Esophagus squamous epithelium (tissue), 5 donors: ENCODE measurements at places on chromosomes 2 and 18. TPM values are rescaled to one million over a fixed set of nuclear protein-coding genes. Genes with fewer than 3 reads are reported as not detected.

HRH4 gene
- not detected for total RNA-seq

MC2R gene
- total RNA-seq = not detected

- no peak for DNase-seq
- H3K27me3 ChIP-seq = peaks cover 77% of the 10 kb centered on the region
- no peaks in the 10 kb centered on the region for H3K36me3 ChIP-seq
- H3K27ac ChIP-seq = no peak overlapping the region
- peaks cover 9% of the 10 kb centered on the region for H3K4me1 ChIP-seq
These were observed 102.8 kb upstream of the CTDP1 start for GRCh38 chr18:79576686-79577351.

GRCh38 chr18:23494992-23495391 lies 8.3 kb upstream of the RMC1 start:
- peaks cover 29% of the 10 kb centered on the region for H3K4me1 ChIP-seq
- no peak for DNase-seq
- H3K27ac ChIP-seq = no peak overlapping the region
- H3K36me3 ChIP-seq = no peaks in the 10 kb centered on the region
- H3K4me3 ChIP-seq = no peak overlapping the region

DNA sequence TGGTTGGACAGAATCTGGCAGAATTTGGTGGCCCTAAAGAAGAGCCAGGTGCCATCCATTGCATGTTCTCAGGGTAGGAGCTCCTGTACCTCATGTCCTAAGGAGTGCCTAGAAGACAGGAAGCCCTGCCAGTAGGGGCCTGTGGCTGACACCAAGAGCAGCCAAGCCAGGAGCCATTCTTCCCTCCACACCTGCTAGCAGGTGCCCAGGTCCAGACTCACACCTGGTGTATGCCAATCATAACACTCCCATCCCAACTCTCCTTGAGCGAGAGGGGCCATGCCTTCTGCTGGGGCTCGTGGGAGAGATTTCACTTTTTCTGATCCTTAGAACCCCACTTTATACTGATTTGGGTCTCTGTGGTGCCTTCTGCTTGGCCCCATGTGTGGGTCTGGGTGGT lies 26.5 kb upstream of the TMEM37 start:
- no peak overlapping the region for H3K4me3 ChIP-seq
- H3K36me3 ChIP-seq = no peaks in the 10 kb centered on the region
- DNase-seq = no peak
- no peaks in the 10 kb centered on the region for H3K27me3 ChIP-seq
